ENCODE measurements at places on chromosomes 2 and 18.

DNA sequence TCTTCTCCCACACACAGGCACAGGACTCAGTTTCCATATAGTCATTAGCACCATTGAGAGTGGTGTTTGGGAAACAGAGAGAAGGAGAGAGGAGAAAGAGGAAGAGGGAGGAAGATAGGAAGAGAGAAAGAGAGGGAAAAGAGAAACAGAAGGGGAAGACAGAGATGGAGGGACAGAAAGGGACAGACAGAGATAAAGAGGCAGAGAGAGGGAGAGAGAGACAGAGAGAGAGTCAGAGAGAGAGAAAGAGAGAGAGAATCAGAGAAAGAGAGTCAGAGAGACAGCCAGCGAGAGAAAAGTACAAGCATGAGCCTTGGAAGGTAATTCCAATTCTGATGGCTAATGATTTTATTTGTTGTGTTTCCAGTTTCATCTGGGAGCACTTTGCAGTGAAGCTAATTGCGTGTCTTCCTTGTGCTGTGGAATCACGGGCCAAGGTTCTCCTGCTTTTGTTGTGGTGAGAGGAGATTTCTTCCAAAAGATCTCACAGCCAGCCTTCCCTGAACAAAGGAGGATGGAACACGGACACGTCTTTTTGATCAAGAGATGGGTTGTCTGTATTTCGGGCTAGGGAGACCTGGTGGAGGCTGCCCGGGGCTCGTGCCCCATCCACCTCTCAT is 153.6 kb upstream of the TWIST2 start:
- DNase-seq, result no peak

DNA sequence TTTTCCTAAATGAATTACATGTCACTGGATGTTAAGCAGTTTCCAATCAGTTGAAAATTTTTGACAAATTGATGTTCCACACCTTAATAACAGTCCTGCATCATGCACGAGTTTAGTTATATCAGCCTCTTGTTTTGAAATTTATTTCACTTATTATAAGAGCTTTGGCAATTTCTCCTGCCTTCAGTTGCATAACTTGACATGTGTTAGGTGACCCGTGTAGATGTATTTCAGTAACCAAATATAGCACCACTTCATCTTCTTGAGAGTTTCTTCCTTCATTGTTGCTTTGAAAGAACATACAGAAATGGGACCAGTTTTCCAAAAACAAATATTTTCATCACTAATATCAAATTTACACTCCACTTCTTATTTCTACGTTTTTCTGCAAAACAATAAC is 202.7 kb downstream of the PDE11A start:
- DNase-seq, result no peak

- DNase-seq, result no peak
Observed at GRCh38 chr2:101899871-101900270, 91.9 kb upstream of the IL1R2 start.

- no peak for DNase-seq
Observed at GRCh38 chr2:207606399-207606798, 18.8 kb downstream of the METTL21A start.

GRCh38 chr2:133360190-133360589 is 208.1 kb downstream of the NCKAP5 start:
- DNase-seq, result no peak

DNA sequence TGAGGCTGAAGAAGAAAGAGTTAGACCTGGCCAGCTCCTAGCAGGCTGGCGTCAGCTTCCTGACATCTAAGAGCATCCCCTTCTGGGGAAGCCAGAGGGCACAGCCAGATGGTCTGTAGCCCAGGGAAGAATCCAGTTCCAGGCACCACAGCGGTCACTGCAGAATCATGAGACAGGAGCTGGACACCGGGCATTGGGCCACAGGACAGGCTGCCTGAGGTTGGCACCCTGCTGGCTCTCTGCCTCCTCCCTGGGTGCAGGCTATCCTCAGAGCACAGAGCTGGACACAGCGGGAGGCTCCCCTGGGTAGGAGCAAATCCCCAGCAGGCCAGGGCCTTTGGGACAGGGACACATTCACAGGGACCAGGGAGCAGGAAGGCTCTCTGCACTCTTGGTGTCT is 19.8 kb upstream of the ATOH8 start:
- no peak for DNase-seq

DNA sequence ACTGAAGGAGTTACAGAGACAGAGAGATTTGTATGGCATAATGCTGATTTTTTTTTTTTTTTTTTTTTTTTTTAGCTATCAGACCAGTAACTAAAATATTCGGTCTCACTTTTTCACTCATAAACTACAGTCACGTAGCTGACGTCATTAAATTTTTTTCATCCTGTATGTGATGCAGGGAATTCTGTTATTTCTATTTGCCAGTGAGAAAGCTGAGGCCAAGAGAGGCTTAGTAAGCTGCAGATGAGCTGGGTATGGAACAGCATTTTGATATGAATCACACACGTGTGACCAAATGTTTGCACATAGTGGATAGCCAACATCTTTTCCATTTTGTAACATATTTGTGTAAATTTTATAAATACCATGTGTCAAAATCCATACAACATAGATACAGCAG is 79.1 kb upstream of the EPB41L3 start:
- DNase-seq, result no peak

Data from stimulated activated CD4-positive, alpha-beta T cell treated with anti-CD3 and anti-CD28 coated beads, Interleukin-2, amount 100 ng/mL, for 48 hours (primary cell).